ENCODE measurements at places on chromosomes 16 and 17. TPM values are rescaled to one million over a fixed set of nuclear protein-coding genes. Genes with fewer than 3 reads are reported as not detected.

TMED6 gene
- total RNA-seq: 0.22 TPM

CDH3 gene
- total RNA-seq: 0.13 TPM

NETO2 gene
- total RNA-seq: 6.1 TPM

TMEM204 gene
- total RNA-seq: 11.9 TPM

PDILT gene
- total RNA-seq: not detected

GRAP gene
- total RNA-seq: under 0.01 TPM

MILR1 gene
- total RNA-seq: 4.4 TPM

ZSCAN10 gene
- total RNA-seq: not detected

VPS9D1 gene
- total RNA-seq: 12.5 TPM

CA4 gene
- total RNA-seq: not detected

NXPH3 gene
- 6.0 TPM for total RNA-seq

BRIP1 gene
- 6.3 TPM for total RNA-seq

All from articular chondrocyte of knee joint (primary cell).